ENCODE measurements at places on chromosomes 5 and 9.

DNA sequence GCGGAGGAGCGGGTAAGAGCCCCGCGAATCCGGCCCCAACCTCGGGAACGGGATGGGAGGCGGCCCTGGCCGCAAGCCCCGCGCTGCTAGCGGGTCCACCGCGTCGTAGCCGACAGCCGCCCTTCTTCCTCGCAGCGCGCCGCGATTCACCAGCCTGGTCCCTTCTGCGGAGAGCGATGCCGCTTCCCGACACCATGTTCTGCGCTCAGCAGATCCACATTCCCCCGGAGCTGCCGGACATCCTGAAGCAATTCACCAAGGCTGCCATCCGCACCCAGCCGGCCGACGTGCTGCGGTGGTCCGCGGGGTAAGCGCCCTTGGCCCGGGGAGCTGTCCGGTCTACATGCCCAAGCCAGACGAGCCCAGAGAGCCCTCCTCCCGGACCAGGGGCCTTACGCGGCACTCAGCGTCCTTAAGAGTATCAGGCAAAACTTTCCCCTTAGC is 335 bp downstream of the ROPN1L start:
- DNase-seq, result peak; percentile 10

DNA sequence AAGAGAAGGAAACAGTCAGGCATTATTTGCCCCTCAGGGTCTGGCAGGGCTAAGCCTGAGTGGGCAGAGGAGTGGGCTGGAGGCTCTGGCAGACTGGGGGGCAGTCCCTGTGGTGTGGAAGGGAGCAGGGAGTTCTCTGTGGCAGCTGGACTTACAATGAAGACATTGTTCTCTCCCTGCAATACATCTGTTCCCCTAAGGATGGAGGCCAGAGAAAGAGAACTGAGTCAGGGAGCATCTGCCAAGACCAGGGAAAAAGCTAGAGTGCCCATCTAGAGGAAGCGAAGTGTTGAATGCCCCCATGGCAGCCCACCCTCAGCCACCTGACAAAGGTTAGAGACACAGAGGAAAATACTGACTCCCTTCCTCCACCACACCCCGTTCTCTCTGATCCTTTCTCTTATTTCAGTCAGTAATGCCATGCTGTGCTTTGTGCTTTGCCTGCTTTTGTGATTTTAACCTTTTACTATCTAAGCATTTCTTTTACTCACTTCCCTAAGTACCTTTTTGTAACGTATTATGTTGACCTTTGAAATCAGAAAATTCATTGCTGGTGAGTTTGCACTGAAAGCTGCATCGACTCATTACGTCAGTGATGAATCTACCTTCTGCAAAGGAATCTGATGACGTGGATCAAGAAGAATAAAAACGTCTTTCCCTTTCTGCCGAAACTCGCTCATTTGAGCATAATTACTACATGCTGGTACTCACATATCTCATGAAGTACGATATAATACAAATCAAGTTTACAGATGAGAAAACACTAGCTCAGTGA is 76.0 kb downstream of the ACTL7B start:
- DNase-seq, result no peak

DNA sequence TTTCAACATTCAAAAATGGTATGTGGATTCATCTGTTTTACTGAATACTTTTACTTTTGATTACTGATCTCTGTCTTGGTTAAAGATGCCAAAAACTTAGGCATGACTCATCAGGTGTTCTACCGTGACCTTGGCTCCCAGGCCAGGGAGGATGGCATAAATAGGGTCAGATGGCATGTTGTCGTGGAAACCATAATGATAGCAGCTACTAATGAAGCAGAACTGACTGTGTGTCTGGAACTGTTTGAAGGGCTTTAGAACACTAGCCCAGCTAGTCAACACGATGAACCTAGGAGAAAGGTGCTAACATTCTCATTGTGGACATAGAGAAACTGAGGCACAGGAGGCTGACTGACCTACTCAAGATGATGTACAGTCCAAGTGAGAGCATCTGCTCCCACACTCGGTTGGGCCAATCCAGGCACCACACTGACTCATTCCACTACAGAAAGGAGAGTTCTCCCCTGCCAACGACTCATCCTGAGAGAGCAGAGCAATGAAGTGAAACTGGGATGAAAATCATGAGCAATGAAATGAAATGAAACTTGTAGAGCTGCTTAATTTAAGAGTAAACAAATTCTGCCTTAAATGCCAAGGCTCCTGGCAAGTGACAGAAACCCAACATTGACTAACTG is 116.0 kb downstream of the TENT4A start:
- no peak for DNase-seq

DNA sequence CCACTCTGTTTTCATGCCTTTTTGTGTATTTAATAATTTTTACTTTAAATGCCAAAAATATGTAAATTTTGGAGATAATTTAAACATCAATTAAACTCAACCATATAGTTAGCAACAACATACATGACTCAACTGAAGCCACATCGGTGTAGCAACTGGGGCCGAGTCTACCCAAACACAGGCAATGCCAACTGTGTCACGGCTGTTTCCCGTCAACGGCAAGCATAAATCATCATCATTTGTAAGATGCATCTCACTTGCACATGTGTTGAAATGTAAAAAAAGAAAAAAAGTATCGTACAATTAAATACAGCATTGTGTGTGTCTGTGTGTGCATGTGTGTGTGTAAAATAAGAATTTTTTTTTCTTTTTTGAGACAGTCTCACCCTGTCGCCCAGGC is 160.1 kb upstream of the TAS2R1 start:
- no peak for DNase-seq

DNA sequence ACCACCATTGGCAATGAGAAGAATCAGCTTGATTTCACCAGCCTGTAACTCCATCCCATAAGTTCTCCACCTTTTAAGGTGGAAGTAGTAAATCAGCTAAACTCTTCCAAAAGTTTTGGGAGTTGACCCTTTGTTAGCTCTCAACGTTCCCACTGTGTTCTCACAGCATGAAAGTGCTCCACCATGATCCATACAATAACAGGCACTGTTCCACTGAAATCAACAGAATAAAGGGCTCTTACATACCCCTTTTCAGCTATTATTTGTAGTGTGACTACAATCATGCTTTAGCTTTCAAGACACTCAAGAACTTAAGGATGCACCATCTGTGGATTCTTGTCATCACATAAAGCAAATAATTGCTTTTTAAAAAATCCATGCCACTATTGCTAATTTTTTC is 81.6 kb downstream of the PPP2R2B start:
- no peak for DNase-seq

DNA sequence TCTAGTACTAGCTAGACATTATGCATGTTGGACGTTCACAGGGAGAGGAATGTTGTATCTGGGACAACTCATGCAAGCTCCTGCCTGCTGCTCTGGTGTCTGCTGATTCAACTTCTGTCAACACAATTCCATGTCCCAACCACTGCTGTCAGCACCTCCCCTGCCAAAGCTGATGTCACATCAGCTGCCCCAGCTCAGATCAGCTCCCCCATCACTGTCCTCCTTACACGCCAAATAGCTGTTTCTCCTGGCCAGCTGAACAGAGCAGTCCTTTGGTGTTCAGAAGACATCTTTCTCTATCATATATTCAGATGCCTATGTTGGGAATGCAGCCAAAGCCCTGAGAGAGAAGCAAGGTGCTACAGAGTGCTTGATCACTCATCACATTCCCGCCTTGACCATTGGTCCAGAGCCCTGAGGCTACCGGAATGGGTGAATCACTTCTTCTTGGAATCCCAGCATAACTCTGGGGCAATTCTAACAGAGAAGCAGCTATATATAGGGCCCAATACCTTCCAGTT is 223.3 kb downstream of the SEC61B start:
- no peak for DNase-seq

DNA sequence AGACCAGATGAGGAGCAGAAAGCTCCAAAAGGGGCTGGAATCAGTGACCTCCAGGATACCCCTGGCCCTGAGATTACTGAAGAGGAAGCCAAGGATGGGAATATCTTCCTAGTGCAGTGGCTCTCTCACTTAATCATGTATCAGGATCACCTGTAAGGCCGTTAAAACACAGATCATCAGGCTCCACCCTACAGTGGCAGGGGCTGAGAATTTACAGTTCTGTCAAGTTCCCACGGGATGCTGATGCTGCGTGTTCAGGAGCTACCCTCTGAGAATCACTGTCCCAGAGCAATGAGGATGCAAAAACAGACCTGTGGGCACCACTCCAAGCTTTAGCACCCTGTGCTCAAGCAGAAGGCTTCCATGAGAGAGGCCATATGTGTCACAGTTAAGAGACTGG is 291.9 kb downstream of the ASTN2 start:
- DNase-seq, result no peak

GRCh38 chr9:108269371-108269770 is 586.4 kb downstream of the ACTL7B start:
- no peak for DNase-seq

DNA sequence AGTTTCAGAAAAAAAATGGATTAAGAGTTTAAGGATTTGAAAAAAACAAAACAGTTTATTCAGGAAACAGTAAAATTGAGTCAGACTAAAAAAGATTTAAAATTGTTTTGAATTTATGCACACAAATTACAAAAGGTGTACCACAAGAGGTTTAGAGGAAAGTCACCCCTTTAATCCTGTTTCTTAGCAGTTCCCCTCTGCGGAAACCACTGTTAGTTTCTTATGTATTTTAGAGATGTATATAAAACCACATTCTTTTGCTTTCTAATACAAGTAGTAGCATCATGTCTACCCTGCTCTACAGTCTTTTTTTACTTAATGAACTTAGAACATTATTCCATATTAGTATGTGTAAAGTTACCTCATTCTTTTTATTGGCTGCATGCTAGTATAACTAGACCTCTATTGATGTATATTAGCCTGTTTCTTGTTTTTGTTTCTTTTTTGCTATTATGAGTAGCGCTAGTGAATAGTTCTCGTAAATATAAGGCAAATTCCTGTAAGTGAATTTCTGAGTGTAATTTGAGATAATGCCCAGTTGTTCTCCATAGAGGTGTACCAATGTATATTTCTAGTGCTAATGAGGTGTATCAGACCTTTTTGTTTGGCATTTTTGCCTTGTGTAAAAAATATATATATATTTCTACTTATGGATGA is 20.0 kb downstream of the GPBP1 start:
- DNase-seq, result no peak

DNA sequence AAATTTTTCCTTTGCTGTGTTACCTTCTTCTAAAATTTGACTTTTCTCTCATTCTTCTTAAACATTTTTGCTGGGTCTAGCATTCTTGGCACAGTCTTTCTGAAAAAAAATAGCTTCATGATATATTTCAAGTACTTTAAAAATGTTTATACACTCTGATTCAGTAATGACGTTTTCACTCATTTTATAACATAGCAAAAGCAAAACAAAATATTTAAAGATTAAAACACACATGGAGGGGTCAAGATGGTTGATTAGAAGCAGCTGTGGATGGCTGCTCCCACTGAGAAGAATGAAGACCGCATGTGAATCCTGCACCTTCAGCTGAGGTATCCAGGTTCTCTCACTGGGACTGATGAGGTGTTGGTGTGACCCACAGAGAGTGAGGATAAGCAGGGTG is 188.2 kb downstream of the SGCD start:
- DNase-seq, result no peak

GRCh38 chr5:150000990-150001659 is 586 bp downstream of the HMGXB3 start:
- DNase-seq, result peak; percentile 26

DNA sequence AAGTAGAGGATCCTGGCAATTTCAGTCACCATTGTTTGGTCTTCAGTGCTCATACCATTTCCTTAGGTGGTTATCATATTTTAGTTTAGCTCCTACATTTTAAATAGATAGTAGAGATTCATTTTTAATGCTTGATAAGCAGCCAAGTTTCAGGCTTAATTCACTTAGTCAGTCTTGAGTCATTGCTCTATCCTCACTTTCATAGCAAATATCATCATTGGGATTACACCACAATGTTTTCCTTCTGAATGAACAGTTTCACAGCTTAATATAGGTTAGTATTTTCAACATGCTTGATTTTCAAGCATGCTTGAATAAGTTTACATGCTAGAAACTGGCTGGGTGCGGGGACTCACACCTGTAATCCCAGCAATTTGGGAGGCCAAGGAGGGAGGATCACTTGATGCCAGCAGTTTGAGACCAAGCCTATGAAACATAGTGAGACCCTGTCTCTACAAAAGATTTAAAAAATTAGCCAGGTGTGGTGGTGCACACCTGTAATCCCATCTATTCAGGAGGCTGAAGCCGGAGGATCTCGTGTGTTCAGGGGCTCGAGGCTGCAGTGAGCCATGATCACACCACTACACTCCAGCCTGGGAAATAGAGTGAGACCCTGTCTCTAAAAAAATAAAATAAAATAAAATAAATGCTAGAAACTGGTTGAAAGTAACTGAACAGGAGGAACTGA is 339.9 kb downstream of the ADGRV1 start:
- DNase-seq, result no peak

DNA sequence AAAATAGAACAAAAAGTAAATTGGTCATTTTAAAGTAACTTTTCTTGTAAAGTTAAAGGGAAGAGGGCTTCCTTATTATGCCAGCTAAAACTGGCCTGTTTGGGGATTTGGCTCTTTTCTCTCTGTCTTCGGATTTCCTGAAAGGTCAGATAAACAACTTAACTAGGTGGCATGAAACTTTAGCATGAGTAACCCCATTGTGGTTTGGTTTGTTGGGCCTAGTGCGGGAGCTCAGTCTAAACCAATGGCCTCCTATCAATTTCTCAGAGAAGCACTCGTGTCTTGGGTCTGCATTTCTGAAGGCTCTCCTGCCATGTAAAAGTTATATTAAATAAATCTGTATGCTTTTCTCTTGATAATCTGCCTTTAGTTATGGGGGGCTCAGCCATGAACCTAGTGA is 48.5 kb upstream of the ANKH start:
- no peak for DNase-seq

DNA sequence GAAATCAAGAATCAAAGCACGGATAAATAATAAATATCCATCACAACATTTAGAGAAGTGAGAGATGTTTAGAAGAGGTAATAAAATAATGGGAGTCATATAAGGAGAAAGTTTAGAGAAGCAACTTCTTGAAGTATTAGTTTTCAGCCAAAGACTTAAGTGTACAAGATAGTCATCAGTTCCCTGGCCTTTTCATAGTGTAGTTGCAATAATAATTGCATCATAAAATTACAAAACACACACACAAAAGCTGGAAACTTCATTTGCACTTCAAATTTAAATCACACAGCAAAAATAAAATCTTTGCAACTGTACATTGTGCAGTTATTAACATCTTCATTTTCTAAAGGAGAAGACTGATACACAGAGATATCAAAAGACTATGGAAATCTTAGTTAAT is 319.1 kb upstream of the RGMB start:
- DNase-seq, result no peak

GRCh38 chr5:74167206-74167929 is 473.2 kb downstream of the ENC1 start:
- no peak for DNase-seq

DNA sequence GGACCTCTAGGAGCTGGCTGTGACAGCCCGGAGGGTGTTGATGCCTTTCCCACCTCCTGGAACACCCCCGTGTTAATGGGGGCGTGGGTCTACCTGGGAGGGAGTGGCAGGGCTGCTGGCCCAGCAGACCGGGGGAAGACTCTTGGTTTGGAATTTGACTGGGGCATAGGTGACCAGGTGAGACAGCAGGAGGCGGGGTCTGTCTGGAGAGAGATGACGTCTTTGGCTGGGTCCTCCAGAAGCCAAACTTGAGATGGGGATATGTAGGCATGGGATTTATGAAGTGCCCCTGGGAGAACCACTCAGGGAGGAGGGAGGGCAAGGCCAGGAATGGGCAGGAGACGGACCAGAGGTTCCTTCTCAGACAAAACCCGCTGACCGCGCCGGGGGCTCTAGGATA is 42.6 kb downstream of the NEK6 start:
- no peak for DNase-seq

- DNase-seq, result peak; percentile 80
These were observed 9.1 kb upstream of the URM1 start for GRCh38 chr9:128361986-128362646.
